ENCODE measurements at places on chromosomes 4 and X.

DNA sequence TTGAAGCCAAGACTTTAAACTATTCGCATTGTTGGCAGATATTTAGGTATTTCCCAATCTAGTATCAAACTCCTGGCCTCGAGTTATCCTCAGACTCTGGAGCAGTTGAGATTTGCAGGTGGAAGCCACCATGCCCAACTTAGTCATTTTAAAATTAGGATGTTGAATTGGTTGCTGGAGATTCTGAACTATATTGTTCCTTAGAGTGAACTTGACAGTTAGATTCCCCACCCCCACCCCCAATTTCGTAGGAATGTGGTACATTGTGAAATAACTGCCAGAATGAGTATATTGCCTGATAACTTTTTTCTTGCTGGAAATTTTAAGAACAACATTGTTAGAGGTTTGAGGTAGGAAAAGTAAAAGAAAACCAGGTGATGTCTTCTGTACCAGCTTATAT, 2.3 kb downstream of the NOCT start:
- DNase-seq: no peak

DNA sequence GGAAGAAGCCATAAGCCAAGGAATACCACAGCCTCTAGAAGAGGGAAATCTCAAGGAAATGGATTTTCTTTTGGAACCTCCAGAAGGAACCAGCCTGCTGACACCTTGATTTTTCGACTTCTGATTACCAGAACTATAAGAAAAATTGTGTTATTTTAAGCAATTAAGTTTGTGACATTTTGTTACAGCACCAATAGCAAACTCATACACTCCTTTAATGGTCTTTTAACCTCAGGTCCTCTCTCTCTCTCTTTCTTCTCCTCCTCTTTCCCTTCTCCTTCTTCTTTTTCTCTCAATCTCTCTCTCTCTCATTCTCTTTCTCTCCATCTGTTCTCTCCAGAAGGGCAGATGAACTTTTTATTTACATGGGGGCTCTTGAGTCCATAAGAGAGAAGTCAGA, 26.3 kb downstream of the ARSD start:
- no peak for DNase-seq

DNA sequence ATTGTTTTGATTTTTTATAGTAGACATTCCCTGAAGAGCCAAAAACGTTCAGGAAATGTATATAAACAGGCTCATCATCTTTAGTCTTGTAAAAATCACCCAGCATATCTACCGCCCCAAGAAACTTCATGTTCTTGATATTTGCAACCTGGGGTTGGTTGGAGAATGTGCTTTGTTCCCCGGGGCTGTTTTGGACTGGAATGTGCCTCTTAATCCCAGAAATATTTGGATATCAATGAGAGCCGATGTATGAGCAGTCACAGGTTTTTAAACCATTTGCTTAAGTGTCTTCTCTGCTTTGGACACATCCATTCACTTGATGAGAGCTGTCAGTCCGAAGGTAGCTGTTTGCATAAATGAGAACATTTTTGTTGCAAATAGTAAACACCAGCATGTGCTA, 449.7 kb downstream of the PCDH7 start:
- no peak for DNase-seq

DNA sequence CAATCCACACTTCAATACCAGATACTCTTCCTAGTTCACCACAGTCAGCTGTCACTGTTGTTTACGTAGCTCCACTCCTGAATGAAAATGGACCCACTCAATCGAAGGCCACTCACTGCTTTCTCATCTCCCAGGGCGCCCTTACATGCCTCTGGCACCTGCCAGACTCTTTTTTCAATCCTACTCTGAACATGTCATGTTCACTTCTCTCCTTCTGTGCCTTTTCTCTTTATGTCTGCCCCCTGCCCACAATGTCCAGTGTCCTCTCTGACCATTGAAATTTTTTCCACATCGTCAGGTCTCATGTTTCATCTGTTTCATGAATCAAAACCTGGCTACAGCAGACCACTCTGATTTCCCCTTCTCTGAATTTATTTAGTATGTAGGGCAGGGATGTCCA, 1.3 kb upstream of the MGAT4D start:
- no peak for DNase-seq

DNA sequence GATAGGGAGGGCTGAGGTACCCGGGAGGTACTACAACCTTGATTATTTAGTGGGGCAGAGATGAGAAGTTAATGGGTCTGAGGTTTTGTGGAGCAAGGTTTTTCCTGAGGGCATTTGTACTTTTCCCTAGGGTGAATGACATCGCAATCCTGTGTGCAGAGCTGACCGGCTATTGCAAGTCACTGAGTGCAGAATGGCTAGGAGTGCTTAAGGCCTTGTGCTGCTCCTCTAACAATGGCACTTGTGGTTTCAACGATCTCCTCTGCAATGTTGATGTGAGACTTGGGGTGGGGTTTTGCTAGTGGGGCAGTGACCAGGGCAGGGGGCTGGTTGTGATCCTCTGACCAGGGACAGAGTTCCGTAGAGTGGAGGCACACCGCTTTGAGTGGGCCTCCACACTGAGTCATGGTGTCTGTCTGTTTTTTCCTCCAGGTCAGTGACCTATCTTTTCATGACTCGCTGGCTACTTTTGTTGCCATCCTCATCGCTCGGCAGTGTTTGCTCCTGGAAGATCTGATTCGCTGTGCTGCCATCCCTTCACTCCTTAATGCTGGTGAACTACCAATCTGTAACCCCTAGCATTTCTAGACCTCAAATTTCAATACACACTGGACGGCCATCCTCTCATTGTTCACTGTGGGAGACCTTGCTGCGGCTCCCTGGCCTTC, 9.9 kb downstream of the MED12 start:
- DNase-seq: no peak

DNA sequence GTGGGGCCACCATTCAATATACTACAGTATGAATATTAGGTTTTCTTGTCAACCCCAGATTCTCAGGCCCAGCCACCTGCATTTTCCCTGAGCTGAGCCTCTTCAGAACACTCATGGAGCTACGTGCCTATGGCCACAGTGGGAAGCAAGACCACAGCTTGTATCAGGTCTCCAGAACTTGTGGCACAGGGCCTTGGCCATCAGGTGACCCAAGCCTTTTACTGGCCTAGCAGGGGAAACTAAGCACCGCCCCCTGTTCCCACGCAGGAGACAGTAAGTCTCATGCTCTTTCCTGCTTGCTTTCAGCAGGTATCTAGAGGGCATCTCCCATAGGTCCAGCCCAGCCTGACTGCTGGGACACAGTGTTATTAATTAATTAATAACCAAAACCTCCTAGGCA, 138.4 kb upstream of the MAMLD1 start:
- DNase-seq: no peak

DNA sequence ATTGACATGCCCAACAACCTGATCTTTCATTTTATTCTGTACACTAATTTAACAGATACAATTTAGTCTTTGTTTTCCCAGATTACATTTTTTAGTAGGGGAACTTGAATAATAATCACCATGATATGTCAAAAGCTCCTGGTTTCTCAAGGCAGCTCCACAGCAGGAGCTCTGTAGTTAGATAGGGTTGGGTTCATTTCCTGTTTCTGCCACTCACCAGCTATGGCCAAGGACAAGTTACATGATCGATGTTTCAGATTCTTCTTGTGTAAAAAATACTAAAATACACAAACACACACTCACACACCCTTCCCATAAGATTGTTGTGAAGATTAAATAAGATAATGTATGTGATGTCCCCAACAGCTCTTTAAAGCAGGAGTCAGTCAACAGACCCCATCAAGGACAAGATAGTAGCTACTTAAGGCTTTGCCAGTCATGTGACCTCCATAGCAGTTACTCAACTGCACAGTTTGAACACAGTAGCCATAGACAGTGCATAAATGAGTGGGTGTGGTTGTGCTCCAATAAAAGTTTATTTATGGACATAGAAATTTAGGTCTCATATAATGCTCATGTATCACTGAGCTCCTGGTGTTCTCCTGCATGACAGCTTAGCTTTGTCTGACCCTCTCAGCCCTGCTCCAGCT, 18.4 kb downstream of the GUCY1A1 start:
- no peak for DNase-seq

- no peak for DNase-seq
Observed at GRCh38 chrX:109716431-109717028, 16.5 kb downstream of the ACSL4 start.

DNA sequence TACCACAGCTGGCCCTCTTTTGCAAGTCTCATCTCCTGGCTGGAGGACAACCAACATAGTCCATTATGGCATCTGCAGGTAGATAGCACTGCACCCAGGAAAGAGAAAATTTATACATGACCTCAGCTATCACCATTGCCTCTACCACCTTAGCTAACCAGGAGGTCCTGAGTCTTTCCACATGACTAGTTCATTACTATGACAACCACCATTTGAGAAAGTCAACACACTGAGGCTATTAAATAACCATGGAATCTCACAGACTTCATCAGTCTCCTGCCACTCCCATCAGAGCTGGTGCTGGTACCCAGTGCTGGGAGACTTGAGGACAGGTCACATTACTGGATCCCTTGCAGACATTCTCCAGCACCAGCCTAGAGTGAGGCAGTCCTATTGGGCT, 285.9 kb downstream of the GBA3 start:
- no peak for DNase-seq

DNA sequence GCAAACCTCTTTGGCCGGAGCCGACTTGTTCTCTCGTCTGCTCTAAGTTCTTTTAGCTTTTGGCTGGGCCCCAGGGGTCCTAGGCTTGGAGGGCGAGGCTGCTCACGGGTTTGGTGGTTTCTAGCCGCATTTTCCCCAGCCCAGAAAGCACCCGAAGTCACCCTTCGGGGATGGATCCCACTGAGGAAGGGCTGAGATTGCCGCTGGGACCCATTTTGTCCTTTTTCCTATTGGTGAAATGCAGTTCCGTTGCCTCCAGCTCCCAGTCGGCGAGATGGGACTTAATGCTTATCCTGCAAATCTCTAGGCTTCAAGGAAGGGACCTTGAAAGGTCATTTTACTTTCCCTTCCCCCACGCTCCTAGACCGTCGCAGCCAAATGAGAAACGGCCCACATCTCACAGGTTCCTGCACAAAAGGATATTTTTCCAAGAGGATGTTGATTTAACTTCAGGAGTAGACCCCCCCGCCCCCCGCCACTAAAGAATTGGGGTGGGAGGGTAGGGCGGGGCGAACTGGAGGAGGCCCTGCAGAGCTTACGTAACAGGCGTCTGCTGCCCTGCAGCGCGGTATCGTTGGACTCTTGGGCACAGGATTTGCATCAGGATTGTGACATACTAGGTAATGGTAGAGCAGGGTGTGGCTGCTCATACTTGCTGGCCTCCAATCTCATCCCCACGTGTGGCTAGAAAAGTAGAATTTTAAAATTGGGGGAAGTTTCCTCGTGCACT, 564 bp downstream of the PGK1 start:
- no peak for DNase-seq

- DNase-seq: no peak
Observed at GRCh38 chr4:142345924-142346323, 500.2 kb downstream of the INPP4B start.

DNA sequence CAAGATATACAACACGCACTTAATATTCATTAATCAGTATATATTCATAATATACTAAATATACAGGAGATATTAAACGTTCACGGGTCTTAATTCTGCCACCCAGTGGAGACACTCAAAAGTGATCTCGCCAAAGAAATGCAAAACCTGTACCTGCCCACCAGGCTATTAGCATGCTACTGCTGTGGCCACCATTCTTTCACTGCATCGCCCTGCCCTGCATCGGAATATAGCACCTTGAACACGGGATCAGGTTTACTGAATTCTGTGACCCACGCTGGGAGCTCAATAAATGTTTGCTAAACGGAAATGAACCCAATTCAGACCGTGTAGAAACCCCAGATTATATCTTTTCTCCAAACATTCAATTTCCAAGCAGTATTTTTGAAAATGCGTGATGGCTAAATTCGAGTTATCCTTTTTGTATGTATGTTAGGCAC, 840 bp upstream of the CLCN3 start:
- no peak for DNase-seq

DNA sequence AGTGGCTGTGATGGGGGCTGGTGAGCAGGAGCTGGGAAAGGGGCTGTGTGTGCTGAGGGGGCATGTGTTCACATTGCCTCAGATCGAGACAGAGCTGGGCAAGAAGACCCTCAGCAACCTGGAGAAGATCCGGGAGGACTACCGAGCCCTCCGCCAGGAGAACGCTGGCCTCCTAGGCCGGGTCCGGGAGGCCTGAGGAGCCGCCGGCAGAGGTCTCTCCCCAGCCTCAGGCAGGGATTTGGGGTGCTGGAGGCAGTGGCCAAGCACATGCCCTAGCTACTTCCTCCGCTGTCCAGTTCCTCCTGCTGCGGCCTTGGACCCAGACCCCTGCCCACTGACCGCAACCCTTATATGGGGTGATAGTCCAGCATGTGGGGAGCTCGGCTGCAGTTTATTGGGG, 14.4 kb downstream of the FOXP3 start:
- no peak for DNase-seq

GRCh38 chr4:98612318-98613250, 45.8 kb downstream of the TSPAN5 start:
- no peak for DNase-seq

DNA sequence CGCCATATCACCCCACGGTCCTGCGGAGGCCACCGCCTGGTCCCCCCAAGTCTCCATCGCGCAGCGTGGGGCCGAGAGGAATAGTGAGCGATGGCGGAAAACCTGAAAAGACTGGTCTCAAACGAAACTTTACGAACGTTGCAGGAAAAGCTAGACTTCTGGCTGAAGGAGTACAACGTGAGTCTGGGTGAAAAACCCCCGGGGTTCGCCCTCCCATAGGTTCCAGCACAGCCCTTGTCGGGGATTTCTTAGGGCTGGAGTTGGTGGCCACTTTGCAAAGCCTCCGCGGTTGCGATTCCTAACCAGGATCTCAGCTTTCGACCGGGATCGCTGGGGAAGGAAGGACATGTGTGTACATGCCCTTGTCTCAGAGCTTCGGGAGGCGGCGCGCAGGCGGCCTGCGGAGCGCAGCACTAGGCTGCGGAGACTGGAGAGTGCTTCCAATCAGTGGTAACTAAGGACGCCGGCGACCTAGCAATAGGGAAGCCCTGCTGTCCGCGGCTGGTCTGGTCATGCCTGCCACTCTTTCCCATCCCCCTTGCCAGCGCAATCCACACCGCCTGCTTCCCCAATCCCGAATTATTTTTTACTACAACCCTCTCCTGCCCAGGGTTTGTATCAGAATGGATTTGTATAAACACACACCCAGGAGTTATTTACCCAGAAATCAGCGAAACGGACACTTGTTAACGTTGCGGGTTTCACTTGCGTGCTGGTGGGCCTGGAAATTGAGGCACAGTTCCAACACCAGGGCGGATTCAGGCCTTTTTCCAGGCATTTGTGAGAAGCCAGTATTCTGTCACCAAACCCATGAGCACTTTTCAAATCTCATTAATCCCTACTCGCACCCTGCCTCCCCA, 741 bp downstream of the SPATA18 start:
- DNase-seq: no peak

DNA sequence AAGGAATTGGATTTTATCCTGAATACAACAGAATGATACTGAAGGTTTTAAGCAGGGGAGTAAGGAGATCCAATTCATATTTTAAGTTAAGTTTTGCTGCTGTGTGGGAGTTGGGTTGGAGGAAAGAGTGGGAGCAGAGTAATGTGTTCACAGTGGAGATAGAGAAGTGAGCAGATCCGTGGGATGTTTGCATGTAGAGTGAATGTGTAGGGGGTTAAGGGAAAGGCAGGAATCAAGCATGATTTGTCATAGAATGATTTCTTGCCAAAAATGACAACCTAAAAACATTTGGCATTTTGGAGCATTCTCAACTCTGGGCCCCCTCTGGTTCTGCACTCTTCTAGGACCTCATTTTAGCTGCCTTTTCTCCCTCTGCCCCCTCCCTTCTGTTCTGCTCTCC, 76.6 kb downstream of the ARHGAP10 start:
- DNase-seq: no peak

- DNase-seq: no peak
Observed at GRCh38 chrX:148067285-148067684, 86.1 kb downstream of the FMR1NB start.

All from activated gamma-delta T cell treated with anti-CD3 and anti-CD28 coated beads, Interleukin-2, amount 50 U/mL, for 16 hours (primary cell).